ENCODE measurements at places on chromosomes 7 and 10.

DNA sequence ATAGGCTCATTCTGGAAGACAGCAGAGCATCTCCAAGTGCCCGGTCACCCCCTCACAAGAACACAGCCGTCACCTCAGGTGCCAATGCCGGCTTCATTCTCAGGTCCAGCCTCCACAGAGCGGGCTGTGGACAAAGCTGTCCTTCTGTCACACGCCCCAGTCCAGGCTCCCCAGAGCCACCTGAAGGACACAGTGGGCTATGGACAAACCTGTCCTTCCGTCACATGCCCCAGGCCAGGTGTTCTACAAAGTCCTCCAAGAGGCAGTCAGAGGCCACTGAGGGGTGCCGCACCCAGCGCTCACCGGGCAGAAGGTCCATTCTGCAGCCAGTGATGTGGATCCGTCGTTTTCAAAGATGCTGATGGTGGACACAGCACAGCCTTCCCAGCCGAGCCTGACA lies 173.2 kb upstream of the PPP2R2D start:
- no peak for DNase-seq

GRCh38 chr7:29254591-29254990 lies 60.0 kb downstream of the CHN2 start:
- no peak for DNase-seq

DNA sequence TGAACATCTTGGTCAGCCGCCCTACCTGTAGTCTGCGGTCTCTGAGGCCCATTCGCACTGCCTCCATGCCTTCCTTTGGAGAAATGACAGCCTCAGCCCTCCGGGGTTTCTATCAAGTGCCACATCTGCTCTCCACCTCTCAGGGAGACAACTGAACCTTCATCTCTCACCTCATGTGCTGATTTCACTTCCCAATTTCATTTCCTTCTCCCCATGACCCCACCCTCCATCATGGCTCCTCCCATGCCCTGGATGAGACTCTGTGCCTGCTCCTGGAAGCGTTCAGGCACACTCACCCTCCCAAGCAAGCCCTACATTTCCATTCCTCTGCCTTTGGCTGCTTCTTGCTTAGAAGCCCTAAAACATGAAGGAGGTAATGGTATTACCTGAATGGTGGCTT lies 7.8 kb upstream of the SCD start:
- no peak for DNase-seq

GRCh38 chr7:117285826-117286225 lies 37.0 kb downstream of the WNT2 start:
- DNase-seq: no peak

GRCh38 chr10:27783660-27784059 lies 38.0 kb upstream of the MKX start:
- peak; percentile 30 for DNase-seq
